ENCODE measurements at places on chromosomes 1 and 21. TPM values are rescaled to one million over a fixed set of nuclear protein-coding genes. Genes with fewer than 3 reads are reported as not detected.

IFFO2 gene
- total RNA-seq = 12.9 TPM

TMIGD3 gene
- 4.4 TPM for total RNA-seq

ADGRL4 gene
- total RNA-seq = 110 TPM

TRAPPC10 gene
- total RNA-seq = 35.9 TPM

WNT3A gene
- total RNA-seq = not detected

AUNIP gene
- not detected for total RNA-seq

AXDND1 gene
- 0.25 TPM for total RNA-seq
